ENCODE measurements at places on chromosomes 4 and X. TPM values are rescaled to one million over a fixed set of nuclear protein-coding genes. Genes with fewer than 3 reads are reported as not detected.

NUDT10 gene
- not detected for total RNA-seq

NAA11 gene
- not detected for total RNA-seq

CLNK gene
- total RNA-seq = not detected

UGT2B11 gene
- total RNA-seq = not detected

RGN gene
- 3.4 TPM for total RNA-seq

SPON2 gene
- 1.8 TPM for total RNA-seq

AKAP14 gene
- 0.28 TPM for total RNA-seq
